ENCODE measurements at places on chromosomes 11 and 22.

- DNase-seq = no peak
These were observed 194.0 kb downstream of the CASP12 start for GRCh38 chr11:104704146-104704830.

GRCh38 chr11:131600628-131601027, 230.2 kb downstream of the NTM start:
- no peak for DNase-seq

DNA sequence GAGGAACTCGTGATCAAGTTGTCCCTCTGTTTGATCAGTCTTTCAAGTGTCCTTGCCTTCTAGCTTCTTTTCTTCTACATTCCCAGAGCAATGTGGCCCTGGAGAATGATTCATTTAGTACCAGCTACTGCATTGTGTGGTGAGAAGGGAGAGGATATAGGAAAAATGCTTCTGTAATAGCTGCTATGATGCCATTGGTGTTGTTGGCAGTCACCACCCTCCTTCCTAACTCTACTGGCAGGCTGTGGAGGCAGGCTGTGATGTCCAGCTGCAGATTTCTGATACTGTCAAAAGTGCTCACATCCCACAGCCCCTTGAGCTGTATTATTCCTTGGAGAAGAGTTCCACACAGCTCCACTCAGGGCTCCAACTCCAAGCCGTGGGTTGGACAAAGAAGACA, 52.8 kb downstream of the ENDOD1 start:
- DNase-seq = no peak

- DNase-seq = no peak
These were observed 54.3 kb downstream of the ARHGEF12 start for GRCh38 chr11:120390585-120390922.

- DNase-seq = no peak
These were observed 16.1 kb downstream of the ST3GAL4 start for GRCh38 chr11:126371595-126371994.

Data from DMS53 (cell line).